ENCODE measurements at places on chromosomes 5 and 9.

- no peak for DNase-seq
These were observed 5.1 kb downstream of the RGS14 start for GRCh38 chr5:177362610-177363507.

DNA sequence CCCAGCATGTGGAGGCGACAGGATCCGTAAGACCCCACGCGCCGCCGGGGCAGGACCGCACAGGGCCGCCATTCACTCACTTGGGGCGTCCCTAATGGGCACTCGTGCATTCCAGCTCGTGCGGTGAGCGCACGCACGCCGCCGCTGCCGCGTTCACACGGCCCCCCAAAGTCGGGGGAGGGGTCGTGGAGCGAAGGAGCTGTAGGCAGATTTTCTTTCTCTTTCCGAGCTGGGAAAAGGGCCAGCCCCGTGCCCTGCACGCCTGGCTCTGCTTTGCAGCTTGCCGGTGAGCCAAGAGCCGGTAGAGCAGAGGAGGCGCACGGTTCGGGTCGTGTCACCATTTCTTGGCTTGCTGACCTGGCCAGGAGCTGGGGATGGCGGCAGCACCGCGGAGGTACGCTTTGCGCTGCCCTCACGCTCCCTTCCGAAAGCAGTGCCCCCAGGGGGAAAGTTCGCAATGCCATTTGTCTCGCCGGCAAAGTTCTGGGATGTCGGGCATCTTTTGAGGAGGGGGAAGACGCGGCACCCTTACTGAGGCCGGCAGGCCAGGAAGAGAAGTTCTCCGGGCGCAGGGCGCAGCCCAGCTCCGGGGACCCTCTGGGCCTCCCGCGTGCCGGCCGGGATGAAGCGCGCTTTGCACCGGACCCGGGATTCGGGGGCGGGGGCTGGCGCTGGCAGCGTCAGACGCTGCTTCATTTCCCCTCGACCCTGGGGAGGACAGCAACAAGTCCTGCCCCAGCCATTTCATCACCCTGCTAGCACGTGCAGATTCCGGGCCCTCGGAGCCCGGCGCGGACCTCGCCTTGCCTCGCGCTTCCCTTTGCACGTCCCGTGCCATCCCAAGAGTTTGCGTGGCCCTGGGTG, 898 bp downstream of the STC2 start:
- peak; percentile 58 for DNase-seq

GRCh38 chr5:78602400-78602799, 46.2 kb downstream of the LHFPL2 start:
- no peak for DNase-seq

GRCh38 chr9:20689833-20690232, 5.8 kb downstream of the FOCAD start:
- DNase-seq: no peak

GRCh38 chr9:136697146-136697820, 10.0 kb upstream of the AGPAT2 start:
- DNase-seq: no peak

- no peak for DNase-seq
These were observed 41.5 kb downstream of the VCAN start for GRCh38 chr5:83513081-83513480.

DNA sequence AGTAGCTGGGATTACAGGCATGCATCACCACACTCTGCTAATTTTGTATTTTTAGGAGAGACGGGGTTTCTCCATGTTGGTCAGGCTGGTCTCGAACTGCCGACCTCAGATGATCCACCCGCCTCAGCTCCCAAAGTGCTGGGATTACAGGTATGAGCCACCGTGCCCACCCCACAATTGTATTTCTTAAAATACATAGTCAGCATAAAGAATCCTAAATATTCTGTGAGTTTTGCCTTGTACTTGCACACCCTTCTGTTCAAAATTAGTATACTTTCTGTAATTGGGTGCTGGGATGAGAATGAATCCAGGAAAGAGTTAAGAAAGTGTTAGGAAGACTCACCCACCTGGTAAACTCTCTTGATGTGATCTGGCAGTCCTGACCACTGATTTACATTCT, 101.3 kb downstream of the CAAP1 start:
- DNase-seq: no peak

- no peak for DNase-seq
These were observed 5.7 kb downstream of the NDST1 start for GRCh38 chr5:150513375-150514309.

- DNase-seq: no peak
These were observed 360.0 kb downstream of the GLIS3 start for GRCh38 chr9:3939820-3940219.

GRCh38 chr9:80410106-80410505, 838.3 kb downstream of the TLE4 start:
- DNase-seq: no peak

- no peak for DNase-seq
These were observed 5.7 kb upstream of the ICE1 start for GRCh38 chr5:5416733-5417132.

- DNase-seq: no peak
These were observed 87.6 kb downstream of the UGCG start for GRCh38 chr9:111984086-111984802.

GRCh38 chr9:37617832-37618231, 25.4 kb upstream of the TOMM5 start:
- peak; percentile 54 for DNase-seq

DNA sequence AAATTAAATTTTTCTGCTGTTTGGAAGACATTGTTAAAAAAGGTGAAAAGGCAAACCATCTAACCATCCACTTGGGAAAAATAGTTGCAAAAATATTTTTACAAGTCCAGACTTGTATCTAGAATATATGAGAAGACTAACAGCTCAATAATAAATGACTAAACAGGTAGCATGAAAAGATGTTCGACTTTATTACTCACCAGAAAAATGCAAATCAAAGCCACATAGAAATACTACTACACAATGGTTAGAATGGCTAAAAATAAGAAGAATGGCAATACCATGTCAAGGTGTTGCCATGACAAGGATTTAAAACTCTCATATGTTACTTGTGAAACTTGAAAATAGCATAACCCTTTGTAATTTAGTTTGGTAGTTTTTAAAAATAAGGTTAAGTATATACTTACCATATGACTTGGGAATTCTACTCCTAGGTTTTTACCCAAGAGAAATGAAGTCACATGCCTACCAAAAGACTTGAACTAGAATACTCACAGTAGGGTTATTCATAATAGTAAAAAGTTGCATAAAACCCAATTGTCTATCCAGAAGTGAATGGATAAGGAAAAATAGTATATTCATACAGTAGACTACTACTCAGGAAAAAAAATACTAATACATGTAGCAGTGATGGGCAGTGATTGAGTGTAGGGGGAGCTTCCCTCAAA, 93.8 kb downstream of the VPS13A start:
- DNase-seq: no peak

DNA sequence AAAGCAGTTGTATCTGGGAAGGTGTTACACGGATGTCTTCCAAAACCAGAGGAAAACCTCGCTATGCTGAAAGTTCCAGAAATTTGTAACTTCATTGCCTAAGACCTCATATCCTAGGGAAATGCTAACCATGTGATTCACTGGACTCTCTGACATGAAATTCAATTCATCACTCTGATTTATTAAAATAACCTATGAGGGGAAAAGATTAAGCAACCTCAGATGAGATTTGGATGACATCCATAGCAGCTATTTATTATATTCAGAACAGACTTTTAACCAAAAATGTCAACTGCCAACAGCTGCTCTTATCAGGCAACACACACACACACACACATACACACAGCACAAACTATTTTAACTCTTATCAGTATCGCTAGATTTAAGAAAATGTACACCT, 1006.4 kb upstream of the CTNND2 start:
- DNase-seq: no peak

- no peak for DNase-seq
These were observed 93.2 kb upstream of the CXCL14 start for GRCh38 chr5:135671966-135672365.

DNA sequence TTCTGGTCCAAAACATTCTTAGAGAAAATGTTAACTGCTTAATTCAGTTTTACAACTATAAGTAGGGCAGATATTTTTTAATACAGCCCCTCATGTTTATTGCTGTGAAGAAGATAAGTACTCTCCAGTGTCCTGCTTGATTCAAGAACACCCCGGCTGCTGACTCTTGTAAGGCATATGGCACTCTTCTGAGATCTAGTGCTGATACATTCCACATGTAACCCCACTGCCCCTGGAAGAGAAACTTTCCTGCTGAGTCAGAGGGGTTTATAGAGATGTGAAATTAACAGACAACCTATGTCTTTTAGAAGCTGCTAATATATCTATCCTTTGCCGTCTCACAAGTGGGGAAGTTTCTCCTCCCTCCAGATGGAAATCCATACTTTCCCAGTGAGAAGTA, 1.0 kb upstream of the MINAR2 start:
- DNase-seq: peak; percentile 3

- DNase-seq: no peak
These were observed 19.5 kb upstream of the ERCC6L2 start for GRCh38 chr9:95855961-95856360.

DNA sequence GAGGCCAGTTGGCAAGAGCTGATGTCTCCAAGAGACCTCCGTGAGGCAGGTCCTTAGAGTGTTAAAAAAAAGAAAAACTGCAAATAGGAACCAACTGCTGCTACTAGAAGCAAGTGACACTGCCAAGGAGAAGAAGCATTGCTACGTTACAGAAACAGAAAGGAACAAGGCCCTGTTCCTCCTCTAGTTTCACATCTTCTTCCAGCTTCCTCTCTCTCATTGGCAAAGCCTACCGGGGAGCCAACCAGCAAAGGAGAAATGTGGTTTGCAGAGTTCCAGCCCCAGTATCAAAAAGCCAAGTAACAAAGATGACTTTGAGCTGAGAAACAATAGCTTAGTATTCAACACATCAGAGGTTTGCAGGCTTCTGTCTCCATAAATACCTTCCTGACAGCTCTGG, 145.9 kb downstream of the PRELID2 start:
- DNase-seq: no peak

DNA sequence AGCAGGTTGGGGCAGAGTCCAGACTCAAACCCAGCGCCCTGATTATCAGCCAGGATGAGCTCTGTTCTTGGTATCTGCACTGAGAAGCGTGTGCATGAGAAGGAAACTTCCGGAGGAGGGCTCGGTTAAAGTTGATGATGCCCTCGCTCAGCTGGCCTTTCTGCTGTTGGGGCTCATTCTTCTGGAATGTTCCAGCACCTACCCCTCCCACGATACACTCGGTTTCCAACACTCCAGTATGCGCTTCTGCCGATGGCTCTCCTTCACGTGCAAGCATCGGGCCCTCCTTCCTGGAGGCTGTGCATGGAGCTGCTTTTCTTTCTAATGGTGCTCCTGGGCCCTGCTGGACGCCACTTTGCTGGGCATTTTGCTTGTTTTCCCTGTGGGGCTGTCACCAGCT, 134.0 kb downstream of the RXRA start:
- no peak for DNase-seq

DNA sequence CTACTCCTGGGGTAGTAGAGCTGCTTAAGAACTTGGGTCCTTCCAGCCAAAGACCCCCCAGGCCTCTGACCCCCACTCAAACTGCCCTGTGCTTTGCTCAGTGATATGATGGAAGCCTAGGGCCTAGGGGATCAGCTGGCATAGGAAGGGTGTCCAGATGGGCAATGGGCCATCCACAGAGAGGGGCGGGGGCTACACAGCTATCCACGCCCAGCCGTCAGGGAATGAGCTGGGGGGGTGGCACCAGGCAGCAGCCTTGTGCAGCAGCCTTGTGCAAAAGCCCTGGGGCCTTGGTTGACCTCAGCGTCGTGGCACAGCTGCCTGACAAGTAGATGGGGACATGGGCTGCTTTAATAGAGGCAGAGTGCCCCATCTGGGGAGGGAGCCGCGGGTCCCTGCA, 43.2 kb downstream of the DAB2IP start:
- no peak for DNase-seq

- no peak for DNase-seq
These were observed 109.2 kb downstream of the FBXL7 start for GRCh38 chr5:15609076-15609725.

DNA sequence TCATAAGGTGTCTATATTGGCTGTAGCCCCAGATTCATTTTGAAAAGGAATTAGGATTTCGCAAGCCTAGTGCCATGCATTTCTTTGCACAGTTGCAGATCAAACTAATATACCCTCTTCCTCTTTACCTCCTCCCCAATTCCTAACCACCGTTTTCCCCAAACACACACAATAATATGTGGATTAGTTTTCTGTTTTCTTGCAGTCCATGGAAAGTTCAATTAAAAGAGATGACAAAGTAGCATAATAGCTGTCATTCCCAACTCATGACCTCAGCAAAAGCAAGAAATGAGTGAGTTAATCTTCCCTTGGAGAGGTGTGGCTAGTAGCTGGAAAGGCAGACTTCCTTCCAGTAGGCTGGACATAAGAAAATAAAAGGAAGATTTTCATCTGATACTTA, 349.1 kb downstream of the TMEM232 start:
- DNase-seq: no peak

- no peak for DNase-seq
These were observed 262.9 kb upstream of the EDIL3 start for GRCh38 chr5:84647581-84647980.

GRCh38 chr9:125432715-125433385, 171.2 kb downstream of the GAPVD1 start:
- no peak for DNase-seq

- DNase-seq: peak; percentile 7
These were observed 62.7 kb upstream of the PALM2AKAP2 start for GRCh38 chr9:109717342-109717741.

- DNase-seq: peak; percentile 96
These were observed 7.7 kb upstream of the CPEB4 start for GRCh38 chr5:173880306-173880985.

- peak; percentile 79 for DNase-seq
These were observed 53.5 kb upstream of the IL7R start for GRCh38 chr5:35803191-35803651.

GRCh38 chr5:136133222-136133921, 727 bp downstream of the SMAD5 start:
- DNase-seq: peak; percentile 59

DNA sequence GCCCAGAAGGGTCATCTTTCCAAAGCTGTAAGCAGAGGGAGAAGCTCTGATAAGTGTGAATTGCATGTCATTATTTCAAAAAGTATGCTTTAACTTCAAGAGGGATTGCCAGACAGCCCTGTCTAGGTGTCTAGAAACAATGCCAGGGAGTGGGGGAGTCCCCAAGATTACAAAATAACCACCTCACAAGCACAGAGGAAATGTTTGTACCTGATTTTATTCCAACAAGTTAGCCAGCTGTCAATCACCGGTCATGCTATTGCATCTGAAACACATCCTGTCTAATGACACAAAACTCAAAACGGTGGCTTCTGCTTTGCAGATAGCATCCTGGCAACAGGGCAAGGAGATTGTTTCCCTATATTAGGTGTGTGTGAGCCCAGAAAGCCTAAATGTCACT, 154.2 kb upstream of the WWC1 start:
- no peak for DNase-seq

GRCh38 chr5:62653864-62654575, 75.4 kb downstream of the LRRC70 start:
- DNase-seq: no peak

Measured in IMR-90 (cell line).